ENCODE measurements at places on chromosomes 12 and 14.

DNA sequence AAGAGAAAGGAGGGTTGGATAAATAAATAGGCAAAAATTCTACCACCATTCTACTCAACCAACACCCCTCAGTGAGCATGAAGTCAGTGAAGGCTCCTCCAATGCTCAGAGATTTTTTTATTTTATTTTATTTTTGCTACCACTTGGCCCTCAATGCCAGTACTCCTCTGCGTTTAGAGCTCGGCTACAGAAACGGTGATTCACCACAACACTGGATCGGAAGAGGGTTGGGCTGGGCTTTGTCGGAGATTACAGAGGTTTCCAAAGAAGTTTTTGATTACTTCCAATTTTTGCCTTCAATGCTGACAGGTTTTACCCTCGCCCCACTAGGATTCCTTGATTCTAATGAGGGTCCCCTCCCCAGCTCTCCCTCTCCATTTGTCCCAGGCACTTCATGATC, 1027.2 kb upstream of the TMEM132C start:
- no peak for DNase-seq

- no peak for DNase-seq
Measured at GRCh38 chr14:24940213-24940783, 109.6 kb downstream of the STXBP6 start.

- no peak for DNase-seq
Measured at GRCh38 chr12:95124106-95124505, 50.7 kb upstream of the NR2C1 start.

- DNase-seq, result no peak
Measured at GRCh38 chr12:1811281-1811947, 9.0 kb upstream of the LRTM2 start.

GRCh38 chr12:66447643-66448042, 145.3 kb downstream of the HELB start:
- no peak for DNase-seq

DNA sequence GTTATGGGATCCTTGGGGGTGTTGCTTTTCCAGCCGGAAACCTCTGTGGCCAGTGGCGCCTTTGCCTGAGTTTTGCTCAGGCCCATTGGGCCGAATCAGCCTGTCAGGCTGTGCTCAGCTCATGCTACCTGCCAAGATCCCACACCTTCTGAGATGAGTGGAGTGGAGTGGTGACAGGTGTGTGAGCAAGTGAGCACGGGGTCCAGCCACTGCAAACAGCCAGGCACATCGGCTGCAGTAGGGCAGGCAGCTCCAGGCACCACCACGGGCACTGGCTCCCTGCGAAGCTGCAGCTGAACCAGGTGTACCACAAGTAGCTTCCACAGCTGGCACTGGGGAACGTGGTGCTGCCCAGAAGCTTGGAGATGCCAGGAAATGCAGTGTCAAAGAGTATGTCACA, 21.1 kb upstream of the WDR89 start:
- no peak for DNase-seq

DNA sequence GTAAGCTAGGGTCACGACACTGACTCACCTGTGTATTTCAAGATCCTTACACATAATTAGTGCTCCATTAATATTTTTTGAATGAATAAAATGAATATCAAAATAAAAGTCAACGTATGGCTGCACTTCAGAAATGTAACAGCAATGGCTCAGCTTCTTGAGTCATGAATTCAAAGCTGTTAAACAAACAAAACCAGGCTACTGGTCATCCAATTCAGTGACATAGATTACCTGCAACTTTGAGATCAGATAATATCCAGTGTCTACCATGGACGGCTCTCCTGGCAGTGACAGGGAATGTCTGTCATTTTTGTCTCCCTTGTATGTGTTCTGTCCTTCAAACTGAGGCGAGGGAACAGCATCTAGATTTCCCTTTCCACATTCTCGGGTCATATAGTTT, 225.6 kb downstream of the EFCAB11 start:
- DNase-seq, result no peak

- no peak for DNase-seq
Measured at GRCh38 chr12:7271893-7272514, 31.9 kb upstream of the ACSM4 start.

DNA sequence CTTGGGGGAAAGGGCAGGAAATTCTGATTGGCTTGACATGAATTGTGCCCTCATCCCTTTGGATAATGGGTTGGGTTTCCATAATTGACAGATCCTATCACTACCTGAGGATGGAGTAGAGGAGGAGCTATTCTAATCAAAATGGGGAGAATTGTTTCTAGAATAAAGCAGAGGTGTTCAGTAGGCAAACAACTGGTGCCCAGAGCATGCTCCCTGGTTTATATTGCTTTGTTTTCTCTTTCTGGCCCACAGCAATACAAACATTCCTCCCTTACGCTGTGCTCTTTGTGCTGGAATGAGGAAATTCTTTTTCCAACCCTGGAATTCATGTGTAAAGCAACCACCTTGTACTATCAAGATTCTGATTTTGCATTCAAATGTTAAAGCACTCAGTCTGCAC, 147.4 kb downstream of the RASSF9 start:
- DNase-seq, result no peak

GRCh38 chr14:37262649-37263048, 64.9 kb downstream of the MIPOL1 start:
- DNase-seq, result no peak

- DNase-seq, result peak; percentile 52
Measured at GRCh38 chr12:113462117-113462774, 9.4 kb downstream of the LHX5 start.

GRCh38 chr12:117857632-117858612, 110.9 kb downstream of the KSR2 start:
- DNase-seq, result peak; percentile 38

DNA sequence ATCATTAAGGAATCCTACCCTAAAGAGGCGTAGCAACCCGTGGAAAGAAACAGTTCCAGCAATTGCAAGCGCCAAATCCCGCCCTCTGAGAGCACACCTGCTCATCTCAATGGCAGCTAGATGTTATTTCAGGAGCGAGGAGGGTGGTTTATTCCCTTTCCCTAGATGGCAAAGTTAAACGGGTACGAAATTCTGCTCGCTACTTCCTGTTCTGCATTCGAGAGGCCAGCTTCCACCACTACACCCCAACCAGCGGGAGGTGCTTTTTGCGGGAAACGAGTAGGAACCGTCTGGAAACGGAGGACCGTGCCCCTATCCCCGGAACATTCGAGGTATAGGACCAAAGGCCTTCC, 536 bp downstream of the VPS29 start:
- no peak for DNase-seq

DNA sequence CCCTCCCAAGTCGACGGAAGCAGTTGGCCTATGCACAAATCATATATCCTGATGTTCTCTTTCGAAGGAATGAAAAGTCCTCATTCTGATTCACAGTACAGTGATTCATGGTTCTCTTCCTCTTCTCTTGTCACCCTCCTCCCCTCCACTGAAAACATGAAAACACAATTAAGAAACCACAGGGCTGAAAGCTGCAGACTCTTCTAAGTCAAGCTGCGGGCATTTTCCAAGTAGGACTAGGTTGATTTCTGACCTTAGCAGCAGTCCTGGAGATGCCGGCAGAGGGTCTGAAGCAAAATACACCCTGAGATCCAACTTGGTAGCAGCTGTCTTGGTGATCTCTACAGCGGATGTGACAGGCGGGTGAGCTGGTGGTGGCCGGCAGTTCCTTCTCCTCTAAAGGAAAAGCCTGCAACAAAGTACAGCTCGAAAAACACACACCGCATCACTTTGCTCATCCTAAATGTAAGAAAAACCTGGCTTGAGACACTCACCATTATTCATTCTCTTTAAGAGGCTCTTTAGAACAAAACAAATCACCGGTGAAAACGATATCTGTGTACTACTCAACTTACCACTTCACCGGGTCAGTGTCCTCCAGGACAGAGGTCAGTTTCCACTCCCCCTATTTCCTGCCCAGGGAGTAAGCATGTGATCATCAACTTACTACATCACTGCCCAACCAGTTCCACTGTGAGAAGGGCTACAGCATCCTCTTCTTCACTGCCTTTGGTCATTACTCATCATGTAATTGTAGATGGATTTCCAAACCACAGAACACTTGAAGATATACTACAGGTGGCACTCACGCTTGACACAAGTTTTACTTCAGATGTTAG, 6.0 kb downstream of the TMCC3 start:
- DNase-seq, result no peak

DNA sequence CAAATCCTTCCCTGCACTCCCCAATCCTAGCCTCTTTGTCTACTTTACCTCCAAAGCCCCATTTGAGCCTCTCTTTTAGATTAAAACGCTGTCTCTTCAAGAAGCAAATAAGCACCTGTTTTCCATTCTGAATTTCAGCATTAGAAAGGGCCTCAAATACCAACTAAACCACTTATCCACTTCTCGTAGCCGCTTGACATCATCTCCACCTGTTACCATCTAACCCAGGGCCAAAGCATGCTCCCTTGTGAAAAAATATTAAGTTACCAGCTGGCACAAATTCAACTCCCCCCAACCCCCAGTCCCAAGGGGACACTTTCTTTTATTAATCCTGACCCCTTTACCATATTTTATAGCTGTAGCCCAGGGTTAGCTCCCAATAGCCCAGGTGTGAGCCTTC, 43.1 kb downstream of the GPHB5 start:
- no peak for DNase-seq

- DNase-seq, result no peak
Measured at GRCh38 chr14:33986804-33987203, 35.9 kb upstream of the EGLN3 start.

GRCh38 chr12:25829192-25829591, 129.3 kb upstream of the RASSF8 start:
- no peak for DNase-seq

- DNase-seq, result peak; percentile 83
Measured at GRCh38 chr14:105351920-105352851, 37.6 kb downstream of the PACS2 start.

DNA sequence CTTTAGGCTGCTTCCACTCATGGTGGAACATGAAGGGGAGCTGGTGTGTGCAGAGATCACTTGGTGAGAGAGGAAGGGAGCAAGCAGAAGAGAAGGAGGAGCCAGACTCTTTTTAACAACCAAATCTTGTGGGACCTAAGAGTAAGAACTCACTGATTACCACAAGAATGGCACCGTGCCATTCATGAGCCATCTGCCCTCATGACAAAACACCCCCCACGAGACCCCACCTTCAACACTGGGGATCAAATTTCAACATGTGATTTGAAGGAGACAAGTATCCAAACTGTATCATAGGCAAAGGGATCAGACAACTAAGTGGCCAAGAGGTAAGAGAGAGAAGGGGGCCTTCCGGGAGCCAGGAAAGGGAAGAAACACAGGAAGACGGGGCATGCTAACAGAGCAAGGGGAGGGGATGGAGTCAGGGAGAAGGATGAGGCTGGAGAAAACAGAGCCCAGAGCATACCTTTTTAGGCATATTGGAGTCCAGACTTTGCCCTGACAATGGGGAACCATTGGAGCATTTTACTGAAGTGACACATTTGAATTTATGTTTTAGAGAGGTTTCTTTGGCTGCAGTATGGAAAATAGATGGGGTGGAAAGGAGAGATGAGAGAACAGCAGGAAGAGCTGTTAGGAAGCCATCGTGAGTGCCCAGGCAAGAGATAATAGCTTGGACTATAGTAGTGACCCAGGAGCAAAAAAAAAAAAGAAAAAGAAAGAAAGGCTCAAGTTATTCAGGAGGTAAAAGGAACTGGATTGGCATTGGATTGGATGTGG, 204.4 kb upstream of the NUDT4 start:
- no peak for DNase-seq

GRCh38 chr12:87344699-87345098, 684.5 kb downstream of the C12orf50 start:
- no peak for DNase-seq

DNA sequence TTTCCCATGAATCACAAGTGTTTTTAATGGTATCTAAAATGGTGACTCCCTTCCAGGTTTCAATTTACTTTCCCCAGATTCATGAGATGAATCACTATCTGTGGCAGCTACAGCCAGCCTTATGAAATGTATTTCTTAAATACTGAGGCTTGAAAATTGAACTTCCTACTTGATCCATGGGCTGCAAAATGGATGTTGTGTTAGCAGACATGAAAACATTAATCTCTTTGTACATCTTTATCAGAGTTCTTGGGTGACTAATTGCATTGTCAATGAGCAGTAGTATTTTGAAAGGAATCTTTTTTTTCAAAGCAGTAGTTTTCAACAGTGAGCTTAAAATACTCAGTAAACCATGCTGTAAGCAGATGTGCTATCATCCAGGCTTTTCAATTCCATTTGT, 250.8 kb downstream of the SLC6A15 start:
- no peak for DNase-seq

GRCh38 chr14:74064883-74065282, 19.4 kb downstream of the ALDH6A1 start:
- DNase-seq, result no peak

GRCh38 chr12:47776471-47777143, 3.6 kb downstream of the SLC48A1 start:
- no peak for DNase-seq

DNA sequence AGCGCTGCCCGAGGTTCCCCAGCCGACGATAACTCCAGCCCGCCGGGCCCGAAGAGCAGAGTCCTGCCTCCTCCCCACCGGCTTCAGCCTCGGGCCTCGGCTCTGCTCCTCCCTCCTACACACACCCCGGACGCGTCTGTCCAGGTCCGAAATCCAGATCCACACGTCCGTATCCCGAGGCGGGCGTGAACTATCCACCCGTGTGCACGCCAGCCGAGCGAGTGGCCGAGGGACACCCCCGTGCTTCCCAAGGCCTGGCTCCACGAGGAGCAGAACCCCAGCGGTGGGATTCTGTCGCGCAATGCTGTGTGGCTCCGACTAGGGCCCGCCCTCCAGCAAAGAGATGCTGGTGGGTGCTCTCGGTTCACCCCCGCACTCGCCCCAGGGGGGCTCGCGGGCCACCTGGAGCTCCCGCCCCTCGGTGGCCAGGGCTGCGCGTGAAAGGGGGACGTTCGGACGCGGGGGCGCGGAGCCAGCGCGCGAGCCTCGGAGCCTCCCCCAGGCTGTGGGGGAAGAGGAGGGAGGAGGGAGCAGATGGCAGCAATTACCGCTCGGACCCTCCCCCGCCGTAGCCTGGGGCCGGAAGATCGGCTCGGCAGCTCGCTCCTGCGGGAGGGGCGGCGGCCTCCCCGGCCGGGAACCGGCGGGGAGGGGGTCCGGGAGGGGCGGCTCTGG, 18.9 kb upstream of the ANKRD33 start:
- no peak for DNase-seq

- no peak for DNase-seq
Measured at GRCh38 chr14:77988096-77988870, 181.9 kb upstream of the NRXN3 start.

Data from effector memory CD8-positive, alpha-beta T cell (primary cell).